Kidney epithelial cell (primary cell): ENCODE measurements at places on chromosomes 13 and 19. TPM values are rescaled to one million over a fixed set of nuclear protein-coding genes. Genes with fewer than 3 reads are reported as not detected.

Gene CGB8
- 3.3 and 7.4 TPM in 2 replicates for total RNA-seq

Gene CYP4F8
- not detected in 2 replicates for total RNA-seq

Gene KLK15
- total RNA-seq: not detected in 2 replicates

Gene PSG6
- not detected in 2 replicates for total RNA-seq

Gene S1PR5
- 0.08 and 0.62 TPM in 2 replicates for total RNA-seq

Gene ANKRD24
- total RNA-seq: 0.33 and 0.34 TPM in 2 replicates

Gene SYNGR4
- 0.25 TPM in 1 of 2 replicates, not detected in the other for total RNA-seq

Gene ACP7
- 0.33 and 0.82 TPM in 2 replicates for total RNA-seq

Gene SLC25A41
- total RNA-seq: not detected in 2 replicates

Gene METTL21C
- total RNA-seq: not detected in 2 replicates

Gene CARM1
- 36.2 and 46.7 TPM in 2 replicates for total RNA-seq

Gene KIRREL2
- 0.50 and 1.0 TPM in 2 replicates for total RNA-seq

Gene SBK2
- total RNA-seq: 0.14 and 0.17 TPM in 2 replicates
